Glomerular endothelial cell (primary cell): ENCODE measurements at places on chromosomes 12 and 14.

DNA sequence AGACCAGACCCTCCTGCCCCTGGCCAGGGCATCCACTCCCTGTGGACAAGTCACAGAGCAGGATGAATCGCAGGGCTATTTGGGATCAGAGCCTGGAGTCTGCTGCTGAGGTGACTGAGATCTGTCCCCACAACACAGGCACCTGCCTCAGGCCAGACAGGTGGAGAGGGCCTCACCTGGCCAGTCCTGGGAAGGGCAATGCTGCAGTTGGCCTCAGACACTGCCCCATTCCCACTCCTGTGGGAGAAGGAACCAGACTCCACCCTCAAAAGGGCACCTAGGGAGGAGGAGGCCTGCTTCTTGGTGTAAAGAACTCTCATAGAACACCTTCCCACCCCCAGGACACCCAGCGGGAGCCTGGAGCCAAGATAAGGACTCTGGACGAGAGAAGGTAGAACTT is 48.3 kb upstream of the PLEKHG6 start:
- DNase-seq: no peak

DNA sequence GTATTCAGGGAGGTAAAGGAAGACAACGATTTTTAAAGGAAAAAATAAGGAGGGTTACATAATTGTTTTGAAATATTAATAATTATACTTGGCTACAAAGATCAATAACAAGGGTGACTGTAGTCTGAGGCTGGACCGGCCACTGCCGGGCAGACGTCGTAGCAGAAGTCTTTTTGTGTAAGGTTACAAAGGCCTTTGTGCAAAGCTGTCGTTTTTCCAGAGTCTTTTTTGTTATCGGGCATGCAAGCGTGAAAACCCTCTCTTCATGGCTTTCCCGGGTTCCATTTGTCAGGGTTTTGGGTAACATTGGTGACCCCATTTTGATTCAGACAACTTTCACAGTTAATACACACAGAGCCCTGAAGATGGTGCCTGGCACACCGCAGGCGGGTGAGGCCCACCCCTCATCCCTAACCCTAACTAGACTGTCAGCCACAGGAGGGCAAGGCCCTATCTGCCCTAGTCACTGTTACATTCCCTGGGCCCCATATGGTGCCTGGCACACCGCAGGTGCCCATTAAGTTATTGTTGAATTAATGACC is 31.3 kb downstream of the RILPL1 start:
- no peak for DNase-seq

- DNase-seq: no peak
These were observed 448.5 kb downstream of the PDZRN4 start for GRCh38 chr12:41636653-41637052.

- no peak for DNase-seq
These were observed 22.5 kb downstream of the E2F7 start for GRCh38 chr12:77042833-77043232.
